ENCODE measurements at places on chromosomes 4 and X.

DNA sequence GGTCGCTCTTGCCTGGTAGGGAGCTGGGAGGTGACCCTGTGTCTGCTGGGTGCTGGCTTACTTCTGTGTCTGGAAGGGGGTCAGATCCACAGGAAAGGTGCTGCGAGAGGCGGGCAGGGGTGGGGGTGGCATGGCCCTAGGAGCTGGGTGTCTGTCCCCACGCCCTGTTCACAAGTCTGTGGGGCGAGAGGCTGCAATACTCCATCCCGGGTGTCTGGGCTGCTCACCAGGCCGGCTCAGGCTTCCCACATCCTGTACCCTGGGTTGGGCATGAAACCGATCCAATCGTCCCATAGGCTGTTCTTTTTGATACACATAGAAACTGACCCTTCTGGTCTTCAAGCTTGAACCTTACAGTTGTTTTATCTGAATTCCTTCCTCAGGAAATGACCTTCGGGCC lies 993 bp upstream of the CTAG2 start:
- DNase-seq, result no peak

DNA sequence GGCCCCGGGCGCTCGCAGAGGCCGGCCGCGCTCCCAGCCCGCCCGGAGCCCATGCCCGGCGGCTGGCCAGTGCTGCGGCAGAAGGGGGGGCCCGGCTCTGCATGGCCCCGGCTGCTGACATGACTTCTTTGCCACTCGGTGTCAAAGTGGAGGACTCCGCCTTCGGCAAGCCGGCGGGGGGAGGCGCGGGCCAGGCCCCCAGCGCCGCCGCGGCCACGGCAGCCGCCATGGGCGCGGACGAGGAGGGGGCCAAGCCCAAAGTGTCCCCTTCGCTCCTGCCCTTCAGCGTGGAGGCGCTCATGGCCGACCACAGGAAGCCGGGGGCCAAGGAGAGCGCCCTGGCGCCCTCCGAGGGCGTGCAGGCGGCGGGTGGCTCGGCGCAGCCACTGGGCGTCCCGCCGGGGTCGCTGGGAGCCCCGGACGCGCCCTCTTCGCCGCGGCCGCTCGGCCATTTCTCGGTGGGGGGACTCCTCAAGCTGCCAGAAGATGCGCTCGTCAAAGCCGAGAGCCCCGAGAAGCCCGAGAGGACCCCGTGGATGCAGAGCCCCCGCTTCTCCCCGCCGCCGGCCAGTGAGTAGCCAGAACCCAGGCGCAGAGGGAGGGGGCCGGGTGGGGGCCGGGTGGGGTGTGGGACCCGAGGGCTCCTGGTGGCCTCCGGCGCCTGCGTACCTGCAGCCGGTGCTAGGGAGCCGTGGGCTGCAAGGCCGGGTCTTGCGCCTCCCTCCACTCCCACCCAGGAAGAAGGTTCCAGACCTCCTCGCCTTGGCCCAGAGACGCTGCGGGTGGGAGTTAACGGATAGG lies 534 bp downstream of the MSX1 start:
- DNase-seq, result no peak

- DNase-seq, result no peak
These were observed 4.0 kb upstream of the ABLIM2 start for GRCh38 chr4:8162625-8163024.

- DNase-seq, result no peak
These were observed 40.4 kb upstream of the DDX53 start for GRCh38 chrX:22959204-22959920.

GRCh38 chr4:11474146-11474545 lies 45.5 kb upstream of the HS3ST1 start:
- DNase-seq, result no peak

- no peak for DNase-seq
These were observed 2.2 kb upstream of the VGLL1 start for GRCh38 chrX:136529795-136530194.

DNA sequence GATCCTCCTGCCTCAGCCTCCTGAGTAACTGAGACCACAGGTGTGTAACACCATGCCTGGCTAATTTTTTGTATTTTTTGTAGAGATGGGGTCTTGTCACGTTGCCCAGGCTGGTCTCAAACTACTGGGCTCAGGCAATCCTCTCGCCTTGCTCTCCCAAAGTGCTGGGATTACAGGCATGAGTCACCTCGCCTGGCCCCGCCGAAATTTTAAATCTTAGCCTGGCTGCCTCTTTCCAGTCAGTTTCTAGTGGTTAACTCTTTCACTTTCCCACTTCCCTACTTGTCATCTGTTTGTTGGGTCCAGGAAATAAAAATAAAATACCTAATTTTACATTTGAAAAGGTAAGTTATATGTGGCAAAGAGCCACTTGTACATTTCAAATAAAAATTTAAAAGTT lies 62.4 kb downstream of the TMEM165 start:
- no peak for DNase-seq

GRCh38 chr4:48205107-48205506 lies 64.5 kb downstream of the TEC start:
- DNase-seq, result no peak
